ENCODE measurements at places on chromosomes 4 and X.

- no peak for DNase-seq
Observed at GRCh38 chr4:33543941-33544450, 2700.3 kb downstream of the ARAP2 start.

DNA sequence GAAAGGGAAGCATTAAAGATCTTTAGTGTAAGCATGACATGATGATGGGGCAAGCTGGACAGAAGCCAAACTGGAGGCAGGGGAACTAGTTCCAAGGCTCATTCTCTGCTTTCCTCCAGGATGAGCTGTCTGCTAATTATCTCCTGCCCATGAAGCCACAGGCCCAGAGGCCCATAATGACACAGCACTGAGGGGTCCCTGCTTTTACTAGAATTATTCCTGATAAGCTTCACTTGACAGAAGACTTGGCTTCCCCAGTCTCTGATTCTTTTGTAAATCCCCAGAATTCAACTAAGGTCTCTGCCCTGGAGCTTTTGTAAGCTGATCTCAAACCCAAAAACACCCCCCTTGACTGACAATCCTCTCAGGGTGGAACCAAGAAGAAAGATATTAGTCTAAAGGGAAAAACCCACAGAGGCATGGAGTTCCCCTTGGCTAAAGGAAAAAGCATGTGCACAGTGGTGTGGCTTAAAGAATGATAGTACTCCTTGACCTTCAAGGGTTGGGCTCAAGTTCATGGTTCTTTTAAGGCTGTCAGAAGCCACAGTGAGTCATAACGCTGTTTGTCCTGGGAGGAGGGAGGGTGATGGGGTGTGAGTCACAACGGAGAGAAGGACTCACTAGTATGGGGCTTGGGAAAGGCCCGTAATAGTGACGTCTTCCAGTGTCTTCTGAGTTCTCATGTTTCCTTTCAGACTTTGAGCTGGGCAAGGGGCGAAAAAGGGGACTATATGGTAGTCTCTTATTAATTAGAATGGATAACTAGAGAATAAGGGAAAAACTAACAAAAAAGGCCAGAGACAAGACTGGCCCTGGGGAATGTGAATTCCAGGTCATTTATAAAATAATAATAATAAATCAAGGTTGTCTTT lies 146.0 kb upstream of the CPEB2 start:
- peak; percentile 16 for DNase-seq

GRCh38 chr4:55763996-55764395 lies 55.6 kb upstream of the EXOC1L start:
- DNase-seq: no peak

- no peak for DNase-seq
Observed at GRCh38 chrX:24144528-24144927, 5.0 kb upstream of the ZFX start.

DNA sequence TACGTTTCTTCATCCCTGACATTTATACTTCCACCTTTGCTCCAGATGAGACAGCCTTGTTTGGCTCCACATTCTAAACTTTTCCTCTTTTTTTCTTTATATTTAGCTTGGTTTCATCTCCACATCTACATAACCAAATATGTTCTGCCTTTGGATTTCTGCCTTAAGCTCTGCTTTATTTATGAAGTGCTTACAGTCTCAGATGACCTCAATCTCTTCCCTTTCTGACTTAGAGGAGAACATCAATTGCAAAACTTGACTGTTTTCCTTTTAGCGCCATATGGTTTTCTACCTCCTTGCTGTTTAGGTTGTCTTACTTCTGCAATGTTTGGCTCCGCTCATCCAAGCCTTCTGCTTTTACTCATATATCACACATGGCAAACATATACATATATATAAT lies 7.5 kb downstream of the ASB5 start:
- no peak for DNase-seq

GRCh38 chrX:39957816-39958566 lies 139.8 kb downstream of the BCOR start:
- DNase-seq: no peak

DNA sequence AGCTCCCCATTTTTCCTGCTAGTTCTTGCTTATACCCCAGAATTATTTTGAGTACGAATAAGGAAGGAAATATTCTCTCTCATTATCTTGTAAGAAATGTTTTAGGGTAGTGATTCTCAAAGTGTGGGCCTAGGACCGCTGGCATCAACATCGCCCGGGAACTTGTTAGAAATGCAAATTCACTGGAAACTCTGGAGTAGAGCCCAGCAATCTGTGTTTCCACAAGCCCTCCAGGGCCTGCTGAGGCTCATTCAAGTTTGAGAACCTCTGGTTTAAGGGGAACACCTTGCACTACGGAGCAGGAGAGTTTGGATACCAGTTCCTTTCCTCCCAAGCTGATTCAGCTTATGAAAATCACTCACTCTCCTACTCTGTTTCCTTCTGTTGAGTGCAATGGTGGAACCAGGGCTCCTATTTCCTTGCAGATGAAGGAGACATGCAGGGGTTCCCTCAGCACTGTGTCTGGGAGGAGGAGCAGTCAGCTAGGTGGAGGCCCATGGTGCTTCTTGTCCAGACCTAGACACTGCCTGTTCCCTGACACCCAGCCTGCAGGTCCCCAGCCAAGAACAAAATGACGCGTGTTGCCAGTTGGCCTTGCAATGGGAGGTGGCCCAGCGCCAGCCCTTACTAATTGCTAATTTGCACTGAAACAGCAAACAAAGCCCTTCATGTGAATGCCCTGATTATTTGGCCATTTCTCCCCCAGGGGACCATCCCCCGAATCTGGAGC lies 68.5 kb downstream of the CYTL1 start:
- no peak for DNase-seq

GRCh38 chr4:15836362-15836761 lies 58.2 kb downstream of the CD38 start:
- no peak for DNase-seq

GRCh38 chr4:86928400-86929255 lies 6.2 kb upstream of the AFF1 start:
- no peak for DNase-seq

GRCh38 chr4:125319311-125319710 lies 4.6 kb downstream of the FAT4 start:
- no peak for DNase-seq
